Gastrocnemius medialis (tissue), 4 donors: ENCODE measurements at places on chromosomes 12 and 14. TPM values are rescaled to one million over a fixed set of nuclear protein-coding genes. Genes with fewer than 3 reads are reported as not detected.

OR4K5 gene
- not detected for total RNA-seq

DNA sequence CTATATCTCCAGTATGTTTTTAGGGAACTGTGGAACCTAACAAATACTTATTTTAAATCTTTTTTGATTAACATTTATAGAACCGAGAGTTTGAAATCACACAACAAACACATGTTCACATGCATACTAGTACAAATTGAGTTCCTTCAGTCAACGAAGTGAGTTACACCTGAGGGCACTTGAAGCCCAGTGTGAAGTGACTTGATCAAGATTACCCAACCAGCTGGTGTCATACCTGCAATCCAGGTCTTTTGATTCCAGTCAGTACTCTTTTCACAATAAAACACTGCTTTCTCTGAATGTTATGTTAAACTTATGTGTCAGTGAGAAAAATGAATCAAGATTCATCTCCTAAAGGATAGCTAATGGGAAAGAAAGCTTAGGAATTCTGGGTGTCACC, 35.2 kb downstream of the VRK1 start:
- no peaks in the 10 kb centered on the region for H3K36me3 ChIP-seq
- DNase-seq = no peak
- H3K27me3 ChIP-seq = no peaks in the 10 kb centered on the region
- no peak overlapping the region for H3K4me3 ChIP-seq
- no peaks in the 10 kb centered on the region for H3K4me1 ChIP-seq
- no peak overlapping the region for H3K27ac ChIP-seq

KRT82 gene
- not detected for total RNA-seq

DNA sequence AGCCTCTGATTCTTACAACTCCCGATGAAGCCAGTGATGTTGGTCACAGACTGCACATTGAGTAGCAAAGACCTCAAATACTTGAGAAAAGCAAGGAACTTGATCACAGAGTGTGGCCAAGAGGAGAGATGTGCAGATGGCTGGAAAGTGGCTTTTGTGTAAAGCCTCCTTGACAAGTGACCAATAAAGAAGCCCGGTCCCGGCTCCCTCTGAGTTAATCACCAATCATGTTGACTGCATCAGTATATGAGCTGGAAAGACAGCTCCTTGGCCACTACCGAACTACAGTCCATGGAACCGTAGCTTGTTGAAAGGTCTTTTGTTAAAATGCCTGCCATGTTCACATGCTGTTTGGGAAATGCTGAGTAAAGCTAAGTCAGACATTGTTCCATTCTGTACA, 23.7 kb upstream of the SERPINA6 start:
- H3K36me3 ChIP-seq = no peaks in the 10 kb centered on the region
- H3K27ac ChIP-seq = no peak overlapping the region
- no peaks in the 10 kb centered on the region for H3K27me3 ChIP-seq
- no peak for DNase-seq
- no peak overlapping the region for H3K4me3 ChIP-seq

TRHDE gene
- total RNA-seq = 0.72 TPM

PLEKHG7 gene
- total RNA-seq = not detected

DNA sequence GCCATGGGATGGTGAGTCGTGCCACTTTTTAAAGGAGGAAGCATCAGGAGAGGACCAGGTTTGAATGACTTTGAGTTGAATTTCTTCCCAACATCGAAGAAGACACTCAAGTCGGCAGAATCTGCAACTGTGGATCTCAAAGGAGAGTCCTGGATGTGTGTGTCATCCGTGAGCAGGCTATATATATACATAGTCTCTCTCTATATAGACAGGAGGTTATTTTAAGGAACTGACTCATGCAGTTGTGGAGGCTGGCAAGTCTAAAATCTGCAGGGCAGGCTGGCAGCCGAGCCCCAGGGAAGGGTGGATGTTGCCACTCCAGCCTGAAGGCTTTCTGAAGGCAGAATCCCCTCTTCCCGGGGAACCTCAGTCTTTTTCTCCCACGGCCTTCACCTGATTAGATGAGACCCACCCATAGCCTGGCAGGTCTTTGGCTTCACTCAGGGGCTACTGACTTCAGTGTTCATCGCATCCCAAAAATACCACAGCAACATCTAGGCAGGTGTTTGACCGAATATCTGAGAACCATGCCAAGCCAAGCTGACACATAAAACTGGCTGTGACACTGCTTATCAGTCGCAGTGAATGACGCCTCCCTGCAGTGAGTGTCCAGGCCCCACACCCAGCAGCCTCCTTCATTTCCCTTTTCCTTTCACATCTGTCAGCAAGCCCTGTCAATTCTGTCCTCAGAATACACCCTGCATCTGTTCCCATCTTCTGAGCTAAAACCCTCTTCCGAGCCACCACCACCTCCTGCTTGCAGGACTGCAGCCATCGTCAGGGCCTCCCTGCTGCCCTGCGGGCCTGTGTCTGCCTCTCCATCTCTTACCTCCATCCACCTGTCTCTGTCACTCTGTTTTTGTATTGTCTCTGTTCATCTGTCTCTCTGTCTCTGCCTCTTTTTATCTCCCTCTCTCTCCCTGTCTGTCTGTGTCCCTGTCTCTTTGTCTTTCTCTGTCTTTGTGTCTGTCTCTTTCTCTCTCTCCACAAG, 54.0 kb downstream of the ZNF664 start:
- no peaks in the 10 kb centered on the region for H3K27me3 ChIP-seq
- H3K4me3 ChIP-seq = no peak overlapping the region
- DNase-seq = peak; percentile 58

GRCh38 chr12:29634057-29634456, 136.6 kb upstream of the OVCH1 start:
- no peak for DNase-seq
- H3K27ac ChIP-seq = no peak overlapping the region
- H3K4me3 ChIP-seq = no peak overlapping the region
- H3K4me1 ChIP-seq = no peaks in the 10 kb centered on the region

SLC25A47 gene
- 0.46 TPM for total RNA-seq

DNA sequence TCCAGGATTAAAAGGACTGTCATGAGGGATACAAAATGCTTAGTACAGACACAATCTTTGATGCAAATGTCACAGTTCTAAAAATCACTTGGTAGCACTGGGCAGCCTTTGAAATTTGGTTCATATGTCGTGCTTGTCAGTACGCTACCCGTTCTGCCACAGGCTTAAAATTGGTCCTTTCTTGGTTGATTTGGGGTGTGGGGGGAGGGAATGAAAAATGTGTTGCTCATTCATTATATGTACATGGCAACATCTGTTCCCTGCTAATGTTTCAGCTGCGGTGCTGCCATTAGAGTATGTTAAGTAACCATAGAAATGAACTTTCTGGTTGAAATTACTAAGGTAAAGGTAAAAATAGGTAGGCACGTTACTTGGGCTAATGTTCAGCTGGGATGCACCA, 155.4 kb upstream of the ARHGAP5 start:
- no peaks in the 10 kb centered on the region for H3K36me3 ChIP-seq
- H3K4me1 ChIP-seq = peaks cover 11% of the 10 kb centered on the region
- no peak overlapping the region for H3K4me3 ChIP-seq
- DNase-seq = no peak
- no peak overlapping the region for H3K27ac ChIP-seq
- H3K27me3 ChIP-seq = no peaks in the 10 kb centered on the region
